Cardiac muscle cell (in vitro differentiated cells and primary cell): ENCODE measurements at places on chromosomes 1 and 21.

DNA sequence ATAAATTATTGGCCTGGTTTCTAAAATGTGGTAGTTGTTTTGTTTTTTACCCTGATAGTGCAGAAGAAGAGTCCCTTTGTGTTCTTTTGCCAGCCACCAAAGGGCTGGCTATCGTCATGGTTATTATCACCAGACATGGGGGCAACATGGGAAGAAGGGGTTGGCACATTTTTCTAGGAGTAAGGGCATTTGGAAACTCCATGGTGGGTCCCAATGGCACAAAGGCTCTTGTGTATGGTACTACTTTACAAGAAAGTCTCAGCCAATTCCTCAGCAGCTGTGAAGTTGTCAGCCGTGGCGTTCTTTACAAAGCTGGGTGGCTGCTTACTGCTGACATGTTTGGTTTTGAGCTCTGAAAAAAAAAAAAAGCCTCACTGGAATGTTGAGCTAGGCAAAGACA lies 330.4 kb upstream of the ESRRG start:
- no peaks in the 10 kb centered on the region for H3K4me1 ChIP-seq
- H3K4me3 ChIP-seq, result no peak overlapping the region
- H3K36me3 ChIP-seq, result no peaks in the 10 kb centered on the region
- H3K27me3 ChIP-seq, result no peaks in the 10 kb centered on the region

GRCh38 chr1:56758794-56759193 lies 60.4 kb downstream of the FYB2 start:
- H3K4me1 ChIP-seq, result peaks cover 3% of the 10 kb centered on the region
- no peak overlapping the region for H3K4me3 ChIP-seq
- H3K27ac ChIP-seq, result no peak overlapping the region
- no peaks in the 10 kb centered on the region for H3K36me3 ChIP-seq
- DNase-seq, result no peak

DNA sequence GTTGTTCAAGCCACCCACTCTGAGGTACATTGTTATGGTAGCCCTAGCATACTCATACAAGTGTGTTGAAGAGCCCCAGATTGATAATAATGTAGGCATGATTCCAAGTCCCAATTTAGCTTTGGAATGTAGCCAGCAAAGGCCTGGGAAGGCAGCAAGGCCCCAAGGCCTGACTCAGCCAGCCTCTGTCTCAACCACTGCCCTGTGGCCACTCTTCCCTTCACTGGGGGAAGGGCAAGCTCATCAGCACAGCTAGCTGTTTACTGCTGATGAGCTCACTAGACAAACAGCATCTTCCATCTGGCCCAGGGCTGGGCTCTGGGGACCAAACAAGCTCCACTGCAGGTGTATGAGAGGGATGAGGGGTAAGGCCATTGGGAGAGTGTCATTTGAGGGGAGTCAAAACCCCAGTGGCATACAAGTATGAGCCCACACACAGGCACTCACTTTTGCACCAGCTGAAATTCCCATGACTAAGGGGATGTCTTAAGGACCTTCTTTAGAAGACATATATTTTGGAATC lies 2.2 kb upstream of the IRF6 start:
- no peaks in the 10 kb centered on the region for H3K36me3 ChIP-seq
- peaks cover 15% of the 10 kb centered on the region for H3K4me1 ChIP-seq
- no peak overlapping the region for H3K4me3 ChIP-seq
- peak overlapping the region; percentile 85 for H3K27ac ChIP-seq

- no peaks in the 10 kb centered on the region for H3K27me3 ChIP-seq
- H3K36me3 ChIP-seq, result peaks cover 35% of the 10 kb centered on the region
- DNase-seq, result no peak
- H3K27ac ChIP-seq, result no peak overlapping the region
- no peaks in the 10 kb centered on the region for H3K4me1 ChIP-seq
These were observed 14.1 kb downstream of the TMEM201 start for GRCh38 chr1:9602794-9603167.

GRCh38 chr1:4768553-4768952 lies 114.1 kb downstream of the AJAP1 start:
- no peak overlapping the region for H3K4me3 ChIP-seq
- no peaks in the 10 kb centered on the region for H3K4me1 ChIP-seq
- H3K27ac ChIP-seq, result no peak overlapping the region
- H3K36me3 ChIP-seq, result no peaks in the 10 kb centered on the region
- DNase-seq, result no peak

DNA sequence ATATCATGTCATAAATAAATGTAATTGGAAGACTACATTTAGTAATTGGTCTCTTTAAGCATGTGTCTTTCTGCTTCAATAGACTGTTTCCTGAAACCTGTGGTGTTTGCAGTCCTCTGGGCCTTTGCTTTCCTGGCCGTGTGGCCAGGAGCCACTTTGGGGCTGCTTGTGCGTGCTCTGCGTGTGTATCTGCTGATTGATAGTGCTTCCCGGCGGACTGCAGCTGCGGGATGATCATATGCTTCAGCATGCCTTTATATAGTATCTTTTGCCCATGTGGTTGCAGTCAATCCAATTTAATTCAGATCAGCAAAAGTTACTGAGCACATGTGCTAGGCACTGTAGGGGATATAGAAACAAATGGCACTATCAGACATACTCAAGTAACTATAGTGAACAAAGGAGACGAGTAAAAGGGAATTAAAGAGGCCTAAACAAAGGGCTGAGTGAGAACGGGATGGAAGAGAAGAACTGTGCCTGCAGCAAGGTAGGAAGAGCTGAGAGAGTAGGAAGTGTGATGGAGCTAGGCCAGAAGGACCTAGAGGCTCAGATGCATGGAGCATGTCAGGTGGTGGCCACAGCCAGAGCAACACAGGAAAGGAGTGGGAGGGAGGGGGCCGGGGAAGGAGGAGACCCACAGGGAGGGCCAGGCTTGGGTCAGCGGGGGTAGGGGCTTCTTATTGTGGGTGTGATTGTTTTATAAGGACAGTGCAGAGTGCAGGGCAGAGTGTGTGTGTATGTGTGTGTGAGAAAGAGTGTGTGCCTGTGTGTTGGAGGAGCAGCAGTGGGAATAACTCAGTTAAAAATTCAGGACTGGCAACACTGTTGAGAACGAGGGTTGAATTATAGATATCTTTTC lies 27.2 kb upstream of the TTF2 start:
- no peak for DNase-seq
- no peak overlapping the region for H3K27ac ChIP-seq
- no peak overlapping the region for H3K4me3 ChIP-seq
- H3K36me3 ChIP-seq, result no peaks in the 10 kb centered on the region
- no peaks in the 10 kb centered on the region for H3K27me3 ChIP-seq

DNA sequence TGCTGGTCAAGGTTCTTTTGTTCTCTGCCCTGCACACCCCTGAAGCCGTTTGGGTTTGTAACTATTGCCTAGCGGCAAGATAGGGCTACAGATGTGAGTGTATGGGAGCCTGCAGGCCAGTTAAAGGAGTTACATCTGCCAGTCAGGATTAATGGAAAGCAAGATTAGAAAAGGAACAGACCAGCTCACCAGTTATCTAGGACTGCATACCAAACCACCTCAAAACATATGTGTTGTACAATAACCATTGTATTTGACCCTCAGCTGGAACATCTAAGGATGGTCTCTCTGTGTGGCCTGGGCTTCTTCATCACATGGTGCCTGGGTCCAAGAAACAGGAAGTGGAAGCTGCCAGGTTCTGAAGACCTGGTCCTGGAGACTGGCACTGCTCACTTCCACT lies 52.5 kb upstream of the FBXO28 start:
- H3K4me1 ChIP-seq, result no peaks in the 10 kb centered on the region
- no peak overlapping the region for H3K27ac ChIP-seq
- H3K36me3 ChIP-seq, result no peaks in the 10 kb centered on the region
